CD4-positive, alpha-beta T cell treated with Interleukin-1 beta for 1 hour (primary cell): ENCODE measurements at places on chromosomes 3 and 15.

DNA sequence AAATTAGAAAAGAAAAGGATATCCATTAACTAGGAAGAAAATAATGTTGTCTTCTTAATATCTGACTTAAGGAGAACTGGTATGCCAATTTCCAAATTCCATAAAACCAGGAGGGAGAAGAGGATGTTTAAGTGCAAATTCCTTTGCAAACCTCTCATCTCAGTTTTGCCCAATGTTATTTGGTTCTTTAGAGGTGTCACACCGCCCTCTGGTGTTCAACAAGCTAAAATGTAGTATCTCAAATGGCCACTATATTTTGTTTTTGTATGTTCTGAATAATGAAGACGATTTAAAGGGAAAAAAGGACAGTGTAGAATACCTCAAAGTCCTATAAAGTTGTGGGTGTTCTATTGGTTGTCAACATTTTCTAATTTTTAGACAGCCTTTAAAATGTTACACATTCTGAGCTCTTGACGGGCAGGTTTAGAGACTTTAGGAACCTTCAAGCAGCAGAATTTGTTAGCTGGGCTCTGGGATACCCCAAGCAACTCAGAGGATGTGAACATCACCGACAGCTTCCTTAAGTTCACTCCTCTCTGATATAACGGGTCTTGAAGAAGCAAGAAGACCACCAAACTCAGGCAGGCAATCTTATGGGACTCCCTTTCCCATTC, 458.3 kb downstream of the MFSD1 start:
- DNase-seq: peak; percentile 34

GRCh38 chr3:111715911-111716523, 120.9 kb upstream of the ZBED2 start:
- DNase-seq: no peak

GRCh38 chr15:93570527-93570926, 481.5 kb upstream of the RGMA start:
- no peak for DNase-seq

- DNase-seq: no peak
Measured at GRCh38 chr15:48498828-48499227, 146.7 kb downstream of the FBN1 start.

- no peak for DNase-seq
Measured at GRCh38 chr3:10328460-10329071, 7.7 kb upstream of the SEC13 start.

GRCh38 chr15:65327651-65328393, 23.3 kb downstream of the RNU5B-1 start:
- no peak for DNase-seq
